ENCODE measurements at places on chromosomes 5 and 9.

- DNase-seq, result no peak
Observed at GRCh38 chr5:95102080-95102479, 182.8 kb downstream of the MCTP1 start.

- no peak for DNase-seq
Observed at GRCh38 chr5:652773-653350, 40.3 kb downstream of the TPPP start.

GRCh38 chr5:158953929-158954534 lies 145.7 kb downstream of the EBF1 start:
- DNase-seq, result no peak

- DNase-seq, result no peak
Observed at GRCh38 chr5:168831383-168831782, 252.2 kb upstream of the PANK3 start.

GRCh38 chr9:117286245-117286644 lies 128.6 kb downstream of the ASTN2 start:
- DNase-seq, result no peak

GRCh38 chr5:5650949-5651348 lies 228.5 kb downstream of the ICE1 start:
- DNase-seq, result no peak

DNA sequence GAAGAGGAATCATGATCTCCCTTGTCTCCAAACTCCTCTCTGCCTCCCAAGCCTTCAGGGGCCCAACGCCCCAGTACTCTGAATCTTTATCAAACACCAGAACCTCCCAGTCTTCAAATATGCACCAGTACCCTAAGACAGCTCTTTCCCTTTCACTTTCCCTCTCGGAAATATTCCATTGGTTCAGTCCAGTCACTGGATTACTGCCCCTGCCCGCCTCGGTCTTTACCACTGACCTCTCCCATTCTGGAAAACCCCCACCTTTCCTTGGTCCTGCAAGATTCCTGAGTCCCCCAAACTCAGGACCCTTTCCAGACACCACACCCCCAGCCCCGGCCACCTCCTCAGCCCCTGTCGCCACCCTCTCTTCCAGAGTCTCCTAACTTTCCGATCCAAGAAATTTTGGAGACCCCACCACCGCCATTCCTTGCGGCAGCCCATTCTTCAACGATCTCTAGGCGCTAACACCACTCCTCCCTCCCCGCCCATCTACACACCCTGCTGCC lies 674 bp downstream of the C5orf15 start:
- DNase-seq, result no peak

DNA sequence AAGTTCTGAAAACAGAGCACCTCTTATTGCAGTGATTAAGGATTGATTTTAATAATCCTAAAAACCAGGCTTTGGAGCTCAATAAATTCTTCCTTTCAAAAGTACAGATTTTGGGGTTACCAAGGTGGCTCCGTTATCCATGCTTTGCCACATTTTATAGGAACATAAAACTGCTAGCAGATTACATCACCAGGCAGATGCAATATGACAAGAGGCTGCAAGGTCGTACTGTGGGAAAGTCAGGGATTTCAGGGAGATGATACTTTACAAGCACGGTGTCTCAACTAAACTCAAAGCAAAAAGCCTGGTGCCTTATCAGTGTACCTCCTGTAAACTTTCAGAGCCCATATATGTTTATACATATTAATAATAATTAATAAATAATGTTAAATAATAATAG lies 28.6 kb downstream of the ADAMTSL1 start:
- DNase-seq, result no peak
